ENCODE measurements at places on chromosomes 1 and 21.

- no peak for DNase-seq
These were observed 5.7 kb downstream of the ZC3H12A start for GRCh38 chr1:37480125-37480466.

DNA sequence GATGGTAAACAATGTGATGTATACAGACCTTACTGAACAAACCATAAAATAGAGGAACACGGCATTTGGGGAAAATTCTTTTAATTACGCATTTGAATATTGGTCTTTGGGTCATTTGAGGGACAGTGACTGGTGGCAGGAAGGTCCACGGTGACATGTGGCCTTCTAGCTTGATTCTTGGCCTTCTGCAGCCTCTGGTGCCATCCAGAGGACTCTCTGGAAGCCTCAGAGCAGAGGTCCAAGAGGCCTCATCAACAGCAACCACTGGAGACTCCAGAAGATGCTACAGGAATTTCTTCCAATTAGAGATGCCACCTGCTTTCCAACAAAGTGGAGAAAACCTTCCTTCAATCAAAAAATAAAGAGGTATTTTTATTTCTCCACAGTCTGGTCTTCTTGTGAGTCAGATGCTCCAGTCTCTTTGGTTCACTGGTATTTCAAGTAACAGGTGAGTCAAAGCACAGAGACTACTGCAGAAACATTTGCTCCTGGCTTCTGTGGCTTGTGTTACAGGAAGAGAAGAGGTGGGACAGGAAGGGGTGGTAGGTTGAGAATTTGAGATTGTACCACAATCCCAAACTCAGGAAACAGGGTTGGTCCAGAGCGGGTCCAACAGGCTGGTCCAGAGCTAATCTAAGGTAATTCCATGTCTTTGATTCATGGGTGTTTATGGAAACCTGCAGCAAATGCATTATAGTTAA lies 2.7 kb upstream of the F5 start:
- DNase-seq: no peak

DNA sequence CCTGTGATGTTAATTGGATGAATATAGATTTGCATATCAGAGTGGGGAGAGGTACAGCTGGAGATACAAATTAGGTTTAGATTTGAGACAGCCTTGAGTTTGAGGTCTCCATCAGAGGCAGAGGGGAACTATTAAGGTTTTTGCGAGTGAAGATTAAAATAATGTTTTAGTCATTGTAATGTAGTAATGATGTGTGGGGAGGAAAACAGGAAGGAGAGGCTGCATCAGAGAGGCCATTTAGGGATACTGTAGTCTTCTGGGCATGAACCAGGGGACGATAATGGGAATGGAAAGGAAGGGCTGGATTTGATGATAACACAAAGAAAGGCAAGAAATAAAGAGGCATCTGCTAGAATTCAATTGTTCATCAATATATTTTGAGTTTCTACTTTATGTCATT lies 9.5 kb downstream of the CD84 start:
- no peak for DNase-seq

GRCh38 chr1:147745271-147745670 lies 15.1 kb downstream of the GJA5 start:
- DNase-seq: no peak

DNA sequence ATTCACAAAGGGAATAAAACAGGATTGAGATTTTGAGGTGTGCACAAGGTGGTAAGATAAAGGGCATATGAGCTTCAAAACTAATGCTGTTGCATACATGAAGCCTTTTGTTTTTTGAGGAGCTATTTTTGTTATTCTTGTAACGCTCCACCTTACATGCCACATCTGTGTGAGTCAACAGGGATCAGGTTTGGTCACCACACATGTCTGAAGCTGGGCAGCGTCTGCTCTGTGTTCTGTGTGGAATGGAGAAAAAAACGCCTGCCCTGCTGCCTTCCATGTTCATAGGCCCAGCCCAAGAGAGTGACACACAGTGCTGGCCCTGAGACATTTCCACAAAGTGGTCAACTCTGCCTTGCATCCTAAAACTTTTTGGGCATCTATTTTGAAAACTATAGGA lies 67.7 kb downstream of the MPZL1 start:
- DNase-seq: peak; percentile 12

GRCh38 chr1:151346082-151346768 lies 827 bp downstream of the RFX5 start:
- DNase-seq: no peak

DNA sequence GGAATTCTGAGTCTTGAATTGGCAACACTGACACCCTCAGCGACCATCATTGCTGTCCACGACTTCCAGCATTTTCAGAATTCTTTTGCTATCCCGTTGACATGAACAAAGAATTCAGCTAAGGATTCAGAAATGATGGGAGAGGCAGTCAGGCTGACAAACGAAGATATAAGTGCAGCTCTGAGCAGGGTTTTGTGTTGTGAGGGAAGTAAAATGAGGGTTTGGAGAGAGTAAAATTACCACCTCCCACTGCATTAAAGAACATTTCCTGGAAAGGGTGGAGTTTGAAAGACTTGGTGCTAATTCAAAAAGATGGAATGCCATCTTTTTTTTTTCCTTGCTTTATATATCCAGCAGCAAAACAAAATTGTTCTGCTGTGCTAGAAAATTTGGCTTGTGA lies 4.9 kb upstream of the ELK4 start:
- DNase-seq: no peak

DNA sequence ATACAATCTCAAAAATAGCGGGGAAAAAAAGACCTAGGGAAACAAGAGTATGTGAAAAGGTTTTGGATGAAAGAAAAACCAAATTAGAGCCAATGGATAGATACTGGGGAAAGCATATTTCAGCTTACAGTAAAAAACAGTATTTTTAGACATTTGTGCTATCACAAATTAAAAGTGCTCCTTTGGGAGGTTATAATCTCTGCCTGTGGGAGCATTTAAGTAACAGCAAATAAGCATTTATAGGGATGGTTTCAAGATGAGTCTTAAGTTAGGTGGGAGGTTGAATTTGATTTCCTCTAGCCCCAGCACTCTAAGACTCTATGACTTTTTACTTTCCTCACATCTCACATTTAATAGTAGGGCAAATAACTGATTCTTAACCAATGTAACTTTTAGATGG lies 79.6 kb upstream of the SLFNL1 start:
- DNase-seq: no peak

DNA sequence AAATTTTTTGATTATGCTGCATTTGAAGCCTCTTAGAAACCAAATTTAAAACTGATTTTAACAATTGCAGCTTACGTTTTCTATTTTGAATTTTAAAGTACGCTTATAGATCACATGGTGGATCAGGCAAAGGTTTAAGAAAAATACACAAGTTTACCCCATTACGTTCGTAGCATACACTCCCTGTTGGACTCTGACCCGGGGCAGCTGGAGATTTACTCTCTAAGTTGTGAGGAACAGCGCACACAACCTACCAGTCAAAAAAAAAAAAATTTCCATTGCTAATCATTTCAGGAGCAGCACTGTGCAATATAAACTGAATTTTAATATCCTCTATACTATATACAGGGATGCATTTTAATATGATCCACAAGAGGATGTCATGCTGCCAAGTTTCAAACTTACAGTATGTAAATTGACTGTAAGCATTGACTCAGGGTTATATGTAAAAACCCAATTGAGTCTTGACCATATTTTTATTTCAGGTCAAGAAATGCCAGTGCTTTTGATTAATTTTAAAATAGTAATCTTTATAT lies 20.4 kb downstream of the CSDE1 start:
- no peak for DNase-seq

DNA sequence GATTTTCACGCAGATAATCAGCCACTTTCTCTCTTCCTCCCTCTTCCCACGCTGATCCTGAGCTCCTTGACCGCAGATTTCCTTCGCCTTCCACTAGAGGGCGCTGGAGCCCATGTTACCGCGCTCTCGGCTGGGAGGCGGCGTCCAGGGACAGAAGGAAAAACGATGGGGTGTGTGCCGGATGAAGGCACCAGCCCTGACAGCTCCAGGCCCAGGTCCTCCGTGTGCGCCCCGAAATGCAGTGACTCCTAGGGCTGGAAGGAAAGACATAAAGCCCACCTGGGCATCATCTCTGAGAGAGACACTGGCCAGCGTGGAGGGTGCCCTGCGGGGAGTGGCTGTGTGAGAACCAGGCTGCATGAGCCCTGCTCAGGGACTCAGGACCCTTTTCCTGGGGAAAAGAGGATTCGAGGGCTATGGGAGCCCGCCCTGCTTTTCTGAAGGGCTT lies 44.9 kb upstream of the CYP2J2 start:
- DNase-seq: peak; percentile 39

GRCh38 chr1:183270541-183271141 lies 84.6 kb downstream of the LAMC2 start:
- DNase-seq: peak; percentile 85

DNA sequence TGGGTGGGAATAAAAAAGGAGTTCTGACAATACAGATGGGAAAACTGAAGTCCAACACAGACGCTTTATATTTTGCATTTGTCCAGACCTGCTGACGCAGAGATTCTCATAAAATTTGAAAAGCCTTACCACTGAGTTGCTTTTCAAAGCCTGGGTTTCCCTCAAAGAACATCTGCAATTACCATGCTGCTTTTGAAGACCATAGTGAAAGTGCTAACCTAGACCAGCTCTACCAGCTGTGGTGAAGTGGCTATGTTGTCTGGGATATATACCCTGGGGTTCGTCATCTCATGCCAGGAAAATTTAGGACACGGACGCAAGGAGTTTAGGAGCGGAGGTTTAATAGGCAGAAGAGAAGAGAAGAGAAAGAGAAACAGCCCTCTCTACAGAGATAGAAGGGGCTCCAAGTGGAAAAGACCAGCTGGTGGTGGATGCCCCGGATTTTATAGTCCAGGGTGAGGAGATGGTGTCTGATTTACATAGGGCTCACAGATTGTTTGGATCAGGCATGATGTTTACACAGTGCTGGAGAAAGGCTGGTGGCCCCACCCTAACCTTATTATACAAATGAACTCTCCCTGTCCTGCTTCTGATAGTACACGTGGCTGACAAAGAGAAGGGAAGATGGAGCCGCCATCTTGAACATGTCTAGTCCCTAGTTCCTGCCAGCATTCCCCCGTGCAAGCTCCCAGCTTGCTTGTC lies 73.8 kb downstream of the AK4 start:
- no peak for DNase-seq

GRCh38 chr1:53575955-53576320 lies 116.7 kb downstream of the DMRTB1 start:
- no peak for DNase-seq

- DNase-seq: no peak
These were observed 12.6 kb downstream of the SMG7 start for GRCh38 chr1:183484851-183485250.

GRCh38 chr1:110012100-110012780 lies 22.2 kb upstream of the STRIP1 start:
- DNase-seq: no peak

DNA sequence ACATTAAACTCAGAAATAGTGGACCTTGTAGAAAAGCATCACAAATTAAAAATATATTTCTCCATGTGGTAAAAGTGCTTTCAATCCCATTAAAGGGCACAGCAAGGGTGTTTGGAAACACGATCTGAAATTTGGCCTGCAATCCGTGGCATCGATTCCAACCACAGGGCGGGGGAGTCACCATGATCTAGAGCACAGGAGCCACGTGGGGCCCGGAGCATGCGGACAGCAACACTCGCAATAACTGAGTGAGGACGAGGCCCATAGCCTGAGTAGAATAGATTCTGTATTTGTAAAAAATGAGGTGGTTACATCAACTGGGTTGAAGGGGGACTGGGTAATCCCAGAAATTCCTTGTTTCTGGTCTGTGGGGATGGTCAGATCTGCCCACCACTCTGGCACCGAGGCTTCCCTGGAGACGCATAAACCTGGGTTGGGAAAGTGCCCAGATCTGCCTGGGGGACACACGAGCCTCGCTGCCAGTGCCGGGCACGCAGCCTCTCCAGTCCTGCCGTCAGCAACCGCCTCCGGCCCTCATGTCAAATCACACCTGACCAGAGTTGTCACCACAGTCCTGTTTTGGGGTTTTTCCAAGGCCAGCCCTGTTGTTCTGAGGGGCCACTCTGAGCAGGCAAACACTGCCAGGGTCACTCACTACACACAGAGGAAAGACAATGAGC lies 104.3 kb downstream of the PGBD5 start:
- DNase-seq: no peak
